ENCODE measurements at places on chromosomes 2 and 18.
A peak's percentile ranks its signal among the peaks of the same experiment; 100 is the strongest.

DNA sequence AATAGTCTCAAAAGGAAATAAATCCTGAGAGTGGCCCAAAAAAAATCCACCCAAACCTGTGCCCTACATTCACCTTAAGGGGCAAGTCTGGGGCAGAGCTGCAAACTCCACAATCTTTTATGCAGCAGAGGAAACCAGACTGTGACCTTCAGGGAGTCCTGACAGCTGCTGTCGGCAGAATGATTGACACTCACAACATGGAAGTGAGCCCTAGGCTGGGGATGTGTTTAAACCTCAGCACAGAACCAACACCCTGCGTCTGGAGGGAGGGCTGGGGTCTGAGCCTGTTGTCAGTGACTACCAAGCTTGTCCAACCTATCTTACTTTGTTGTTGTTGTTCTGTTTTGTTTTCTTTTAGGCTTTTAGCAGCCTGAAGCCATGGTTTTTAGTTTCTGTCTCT, 39.6 kb downstream of the CRACDL start:
- DNase-seq, result no peak

DNA sequence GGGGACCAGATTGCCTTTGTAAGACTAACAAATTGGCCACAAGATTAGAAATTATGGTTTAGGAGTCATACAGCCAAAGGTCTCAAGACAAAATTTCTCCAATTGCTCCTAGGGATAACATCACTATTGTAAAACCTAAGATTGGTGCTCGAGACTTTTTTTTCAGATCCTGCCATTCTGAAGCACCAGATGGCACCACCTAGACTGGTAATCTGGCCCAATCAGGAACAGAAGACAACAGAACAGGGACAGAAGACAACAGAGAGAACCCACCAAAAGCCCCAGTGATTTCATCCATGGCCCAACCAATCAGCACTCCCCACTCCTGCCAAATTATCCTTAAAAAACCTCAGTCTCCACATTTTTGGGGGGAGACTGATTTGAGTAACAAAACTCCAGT, 66.8 kb downstream of the LINC00305 start:
- DNase-seq, result no peak

DNA sequence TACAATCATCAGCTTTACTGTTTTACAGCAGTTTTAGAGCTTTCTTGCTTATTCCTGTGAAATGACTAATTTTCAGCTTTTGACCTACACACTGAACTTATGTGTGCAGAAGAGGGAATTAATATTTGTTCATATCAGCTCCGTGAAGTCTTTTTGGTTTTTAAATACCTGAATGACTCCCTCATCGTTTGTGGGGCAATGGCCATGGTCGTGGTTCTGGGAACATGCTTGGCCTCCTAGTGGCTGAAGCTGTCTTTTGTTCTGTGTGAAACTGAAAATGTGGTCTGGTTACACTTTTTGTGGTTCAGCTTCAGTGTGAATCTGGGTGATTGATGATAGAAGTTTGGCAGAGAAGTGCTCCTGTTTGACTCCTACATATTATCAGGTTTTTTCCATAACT, 408.1 kb downstream of the THSD7B start:
- peak; percentile 34 for DNase-seq

DNA sequence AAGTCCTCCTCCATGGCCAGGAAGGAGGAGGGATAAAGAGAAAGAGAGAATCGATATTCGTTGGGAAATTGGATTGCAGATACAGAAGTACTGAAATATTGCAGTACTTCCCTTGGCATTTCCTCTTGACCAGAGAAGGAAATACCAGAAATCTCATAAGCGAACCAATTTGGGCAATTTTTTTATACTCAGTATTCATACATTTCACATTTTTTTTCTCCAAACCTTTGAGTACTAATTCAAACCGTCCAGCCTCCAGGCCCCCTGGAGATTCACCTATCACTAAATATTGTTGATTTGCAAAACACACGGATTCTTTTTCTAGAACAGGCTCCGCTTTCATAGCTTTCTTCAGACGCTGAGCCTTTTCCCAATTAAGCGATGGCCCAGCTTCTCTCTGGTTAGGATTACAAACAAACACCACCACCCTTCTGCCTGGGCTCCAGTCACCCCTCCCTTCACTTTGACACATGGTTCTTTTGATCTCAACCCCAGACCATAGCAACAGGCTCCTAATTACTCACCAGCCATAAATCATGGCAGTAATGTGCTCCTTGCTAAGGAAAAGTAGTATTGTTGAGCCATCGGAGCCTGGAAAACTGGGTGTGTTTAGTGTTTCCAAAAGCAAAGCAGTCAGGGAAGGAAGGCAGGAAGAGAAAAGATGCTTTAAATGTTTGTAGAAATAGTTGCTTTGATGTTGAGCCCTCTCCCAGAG, 138.4 kb upstream of the CCDC68 start:
- DNase-seq, result no peak

DNA sequence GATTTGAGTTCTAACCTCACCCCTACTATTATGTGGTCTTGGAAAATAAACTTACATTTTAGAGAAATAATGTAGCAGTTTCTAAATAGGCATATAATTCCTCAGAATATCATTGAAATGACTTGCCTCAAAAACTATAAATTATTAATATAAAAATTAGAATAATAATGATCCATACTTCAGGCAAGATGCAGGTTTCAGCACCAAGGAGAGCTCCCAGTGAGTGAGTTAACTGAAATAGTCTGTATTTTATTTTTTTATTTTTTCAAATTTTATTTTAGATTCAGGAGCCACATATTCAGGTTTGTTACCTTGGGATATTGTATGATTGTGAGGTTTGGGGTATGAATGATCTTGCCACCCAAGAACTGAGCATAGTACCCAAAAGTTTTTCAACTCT, 472.2 kb upstream of the DCC start:
- no peak for DNase-seq

- DNase-seq, result no peak
These were observed 272.9 kb upstream of the EPAS1 start for GRCh38 chr2:46024146-46024779.

- peak; percentile 54 for DNase-seq
These were observed 127.7 kb downstream of the RHBDD1 start for GRCh38 chr2:226963528-226963927.

- DNase-seq, result no peak
These were observed 109.6 kb downstream of the ICOS start for GRCh38 chr2:204046145-204046544.

- no peak for DNase-seq
These were observed 45.7 kb upstream of the HPCAL1 start for GRCh38 chr2:10257036-10257435.

DNA sequence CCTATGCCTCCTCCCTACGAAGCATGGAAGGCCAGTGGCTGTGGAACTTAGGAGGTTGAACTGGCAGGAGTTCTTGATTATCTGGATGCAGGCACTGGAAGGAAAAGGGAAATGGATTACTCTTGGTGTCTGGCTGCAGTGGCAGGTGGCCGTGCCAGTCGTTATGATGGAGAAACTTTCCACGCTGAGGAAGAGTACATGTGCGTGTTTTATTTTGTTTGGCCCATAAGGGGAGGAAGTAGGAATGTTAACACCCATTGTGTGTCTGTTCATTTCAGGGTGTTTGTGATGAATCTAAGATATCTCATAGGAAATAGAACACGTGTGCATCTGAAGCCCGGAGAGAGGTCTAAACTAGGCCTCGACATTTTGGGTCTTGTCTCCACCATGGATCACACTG, 122.8 kb upstream of the NFATC1 start:
- no peak for DNase-seq

- no peak for DNase-seq
These were observed 250.9 kb downstream of the FBXO15 start for GRCh38 chr18:73896685-73897084.

GRCh38 chr2:63842149-63843061, 709 bp downstream of the UGP2 start:
- no peak for DNase-seq

- DNase-seq, result no peak
These were observed 73.9 kb upstream of the TAF1B start for GRCh38 chr2:9769171-9770005.

- DNase-seq, result no peak
These were observed 24.5 kb downstream of the PLEKHM3 start for GRCh38 chr2:208000701-208001395.

GRCh38 chr2:97654791-97655190, 8.9 kb downstream of the COX5B start:
- no peak for DNase-seq

- DNase-seq, result no peak
These were observed 136.2 kb downstream of the MTX2 start for GRCh38 chr2:176405477-176405876.

DNA sequence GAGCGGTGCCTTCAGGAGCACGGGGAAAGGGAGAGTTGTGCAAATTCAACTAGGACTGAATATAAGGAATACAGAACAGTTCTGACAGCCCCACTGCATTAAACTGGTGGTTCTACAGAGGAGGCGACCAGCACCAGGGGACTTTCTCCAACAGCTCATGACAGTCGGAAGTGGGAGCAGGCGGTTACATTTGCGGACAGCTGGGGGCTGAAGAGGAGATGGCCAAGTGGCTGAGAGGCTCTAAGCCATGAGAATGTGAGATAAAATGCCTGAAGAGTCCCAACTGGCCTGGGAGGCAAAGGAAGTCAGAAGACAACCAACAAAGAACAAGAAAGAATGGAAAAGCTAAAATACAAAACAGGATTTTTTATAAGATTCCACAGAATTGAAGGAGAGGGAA, 141.3 kb downstream of the L3MBTL4 start:
- no peak for DNase-seq

DNA sequence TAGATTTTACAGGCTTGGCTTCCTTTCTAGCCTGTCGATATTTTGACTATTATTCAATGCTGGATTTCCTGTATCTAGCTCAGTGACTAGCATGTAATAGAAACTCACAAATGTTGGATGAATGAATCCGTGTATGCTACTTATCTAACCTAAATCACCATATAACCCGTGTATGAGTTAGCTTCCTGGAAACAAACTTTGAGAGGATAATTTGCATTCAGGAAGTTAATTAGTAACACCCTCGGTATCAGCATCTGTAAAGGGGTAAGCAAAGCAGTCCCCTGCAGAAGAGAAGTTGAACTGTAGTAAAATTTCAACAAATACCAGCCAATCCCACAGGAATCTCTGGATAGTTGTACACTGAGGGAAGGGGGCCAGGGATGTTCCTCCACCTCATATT, 269.4 kb upstream of the LRATD1 start:
- no peak for DNase-seq

DNA sequence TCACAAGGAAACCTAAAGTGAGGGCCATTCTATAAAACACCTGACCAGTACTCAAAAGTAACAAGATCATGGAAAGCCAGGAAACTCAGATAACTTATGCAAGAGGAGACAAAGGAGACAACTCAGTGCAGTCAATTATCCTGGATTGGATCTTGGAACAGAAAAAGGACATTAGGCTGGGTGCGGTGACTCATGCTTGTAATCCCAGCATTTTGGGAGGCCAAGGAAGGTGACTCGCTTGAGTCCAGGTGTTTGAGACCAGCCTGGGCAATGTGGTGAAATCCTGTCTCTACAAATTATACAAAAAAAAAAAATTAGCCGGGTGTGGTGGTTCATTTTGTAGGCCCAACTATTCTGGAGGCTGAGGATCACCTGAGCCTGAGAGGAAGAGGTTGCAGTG, 424.5 kb upstream of the SPRED2 start:
- DNase-seq, result no peak

GRCh38 chr2:54773838-54774237, 50.4 kb downstream of the EML6 start:
- no peak for DNase-seq

GRCh38 chr2:20141806-20142205, 83.1 kb downstream of the SDC1 start:
- DNase-seq, result no peak

DNA sequence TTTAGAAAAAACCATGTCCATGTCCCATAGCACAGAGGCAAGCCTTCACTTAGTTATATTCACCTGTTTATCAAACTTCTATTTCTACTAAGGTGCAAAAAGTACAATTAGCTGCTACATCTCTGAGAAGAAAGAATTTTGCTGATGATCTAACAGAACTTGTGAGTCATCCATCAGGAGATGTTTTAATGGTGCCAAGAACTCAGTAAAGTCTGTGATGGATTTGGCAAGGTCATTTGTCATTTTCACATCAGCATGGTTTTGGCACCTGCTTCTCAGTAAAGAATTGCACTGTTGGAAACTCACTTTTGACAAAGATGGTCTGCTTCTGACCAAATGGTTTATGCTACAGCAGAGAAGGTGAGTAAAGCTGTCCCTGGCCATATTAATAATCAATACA, 195.7 kb upstream of the TMEFF2 start:
- no peak for DNase-seq

DNA sequence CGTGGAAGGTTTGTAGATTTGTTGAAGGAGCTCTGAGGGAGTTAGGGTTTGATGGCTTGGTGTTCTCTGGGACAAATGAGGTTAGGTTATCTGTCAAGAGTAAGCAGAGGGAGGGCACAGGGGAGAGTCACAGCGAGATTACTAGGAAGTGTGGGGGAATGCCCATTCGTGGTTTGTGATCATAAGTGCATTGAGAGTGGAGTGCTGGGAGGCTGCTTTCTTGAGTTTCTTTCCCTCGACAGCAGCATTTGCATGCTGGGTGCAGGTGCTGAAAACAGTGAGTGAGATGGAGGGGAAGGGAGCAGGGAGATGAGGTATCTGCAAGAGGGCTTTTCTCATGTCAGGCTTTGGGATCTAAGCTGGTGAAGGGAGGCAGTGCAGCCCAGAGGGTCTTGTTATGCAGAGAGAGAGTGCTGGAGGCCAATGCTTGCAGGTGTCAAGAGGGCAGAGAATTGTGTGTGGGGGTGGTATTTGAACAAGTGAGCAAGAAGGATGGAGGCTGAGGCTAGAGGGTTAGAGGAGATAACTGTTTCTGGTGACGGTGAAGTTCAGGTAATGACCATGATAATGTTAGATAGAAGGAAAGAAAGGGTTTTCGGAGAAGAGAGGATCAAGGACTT, 8.8 kb downstream of the RALB start:
- DNase-seq, result no peak

- no peak for DNase-seq
These were observed 121.1 kb upstream of the FN1 start for GRCh38 chr2:215556979-215557378.

DNA sequence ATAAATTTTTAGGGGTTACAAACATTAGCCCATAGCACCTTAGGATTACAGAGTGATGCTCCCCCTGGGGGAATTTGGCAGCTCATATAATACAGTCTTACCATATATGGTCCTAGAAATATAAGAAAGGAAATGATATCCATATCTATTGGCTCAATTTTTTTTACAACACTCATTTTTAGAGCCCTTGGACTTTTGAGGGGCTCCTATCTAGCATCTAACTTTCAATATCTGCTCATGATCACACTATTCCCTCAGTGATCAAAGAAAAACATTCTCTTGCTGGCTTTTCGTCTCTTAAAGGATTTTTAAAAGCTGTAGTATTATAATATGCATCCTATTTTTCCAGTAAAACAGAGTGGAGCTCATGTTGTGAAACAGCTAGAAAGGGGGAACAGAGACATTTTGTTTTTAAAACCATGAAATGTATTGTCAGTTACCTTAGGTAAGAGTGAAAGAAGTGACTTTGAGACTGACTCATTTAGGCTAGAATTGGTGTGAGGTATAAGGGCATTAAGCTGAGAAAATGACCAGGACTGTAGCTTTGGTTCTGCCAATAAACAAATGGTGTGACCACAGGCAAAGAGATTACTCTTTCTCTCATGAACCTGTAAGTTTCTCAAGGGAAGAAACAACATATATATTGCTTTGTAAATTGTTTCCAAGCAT, 65.8 kb downstream of the ALPK2 start:
- DNase-seq, result no peak

Measured in AG04449 (cell line).